Liver (tissue), 10 donors: ENCODE measurements at places on chromosomes 2 and 18. TPM values are rescaled to one million over a fixed set of nuclear protein-coding genes. Genes with fewer than 3 reads are reported as not detected.

DNA sequence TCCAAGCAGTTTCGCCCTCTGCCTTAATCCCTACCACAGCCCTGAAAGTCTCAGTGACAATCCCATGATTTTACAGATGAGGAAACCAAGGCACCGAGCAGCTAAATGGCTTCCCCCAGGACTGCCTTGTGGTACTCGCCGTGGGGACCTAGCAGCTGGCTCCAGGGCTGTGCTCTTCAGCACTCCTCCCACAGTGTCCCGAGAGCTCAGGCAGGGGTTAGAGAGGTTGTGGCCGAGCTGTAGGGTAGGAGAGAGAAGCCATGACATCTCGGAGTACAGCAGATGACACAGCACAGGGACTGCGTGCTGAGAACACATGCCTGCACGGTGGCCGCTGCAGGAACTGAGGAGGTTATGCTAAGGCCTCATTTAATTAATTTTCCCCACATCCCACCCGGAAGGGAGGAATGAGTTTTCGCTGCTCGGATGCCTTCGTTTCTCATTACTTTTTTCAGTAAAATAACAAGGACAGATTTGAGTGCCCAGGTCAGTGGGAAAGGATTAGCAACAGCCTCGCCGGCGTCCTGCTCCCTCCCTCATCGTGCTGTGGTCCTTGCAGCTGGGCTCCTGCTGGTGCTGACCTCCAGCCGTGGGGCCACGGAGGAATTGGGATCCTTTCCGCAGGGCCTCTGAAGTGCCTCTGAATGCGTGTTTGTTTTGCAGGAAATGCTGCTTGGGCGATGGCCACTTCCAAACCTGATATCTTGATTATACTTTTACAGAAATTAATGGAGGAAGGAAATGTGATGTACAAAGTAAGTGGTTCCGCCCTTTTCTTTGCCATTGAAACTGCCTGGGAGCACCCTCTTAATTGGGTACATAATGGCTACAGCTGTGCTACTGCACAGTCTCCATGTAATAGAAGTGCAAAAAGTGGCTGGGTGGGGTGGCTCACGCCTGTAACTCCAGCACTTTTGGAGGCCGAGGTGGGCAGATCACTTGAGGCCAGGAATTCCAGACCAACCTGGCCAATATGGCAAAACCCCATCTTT is 61.2 kb downstream of the WDSUB1 start:
- H3K4me1 ChIP-seq: no peaks in the 10 kb centered on the region
- H3K27me3 ChIP-seq: no peaks in the 10 kb centered on the region
- peaks cover 24% of the 10 kb centered on the region for H3K36me3 ChIP-seq

Gene NGEF
- 22.6 TPM for total RNA-seq

Gene TLX2
- total RNA-seq: not detected

- H3K27ac ChIP-seq: no peak overlapping the region
- no peaks in the 10 kb centered on the region for H3K27me3 ChIP-seq
- H3K4me1 ChIP-seq: no peaks in the 10 kb centered on the region
These were observed 109.1 kb downstream of the MCFD2 start for GRCh38 chr2:46806526-46806925.

GRCh38 chr2:199339891-199340605 is 117.7 kb downstream of the SATB2 start:
- H3K4me3 ChIP-seq: no peak overlapping the region
- no peaks in the 10 kb centered on the region for H3K27me3 ChIP-seq
- no peak for DNase-seq
- no peaks in the 10 kb centered on the region for H3K36me3 ChIP-seq
- H3K4me1 ChIP-seq: no peaks in the 10 kb centered on the region

DNA sequence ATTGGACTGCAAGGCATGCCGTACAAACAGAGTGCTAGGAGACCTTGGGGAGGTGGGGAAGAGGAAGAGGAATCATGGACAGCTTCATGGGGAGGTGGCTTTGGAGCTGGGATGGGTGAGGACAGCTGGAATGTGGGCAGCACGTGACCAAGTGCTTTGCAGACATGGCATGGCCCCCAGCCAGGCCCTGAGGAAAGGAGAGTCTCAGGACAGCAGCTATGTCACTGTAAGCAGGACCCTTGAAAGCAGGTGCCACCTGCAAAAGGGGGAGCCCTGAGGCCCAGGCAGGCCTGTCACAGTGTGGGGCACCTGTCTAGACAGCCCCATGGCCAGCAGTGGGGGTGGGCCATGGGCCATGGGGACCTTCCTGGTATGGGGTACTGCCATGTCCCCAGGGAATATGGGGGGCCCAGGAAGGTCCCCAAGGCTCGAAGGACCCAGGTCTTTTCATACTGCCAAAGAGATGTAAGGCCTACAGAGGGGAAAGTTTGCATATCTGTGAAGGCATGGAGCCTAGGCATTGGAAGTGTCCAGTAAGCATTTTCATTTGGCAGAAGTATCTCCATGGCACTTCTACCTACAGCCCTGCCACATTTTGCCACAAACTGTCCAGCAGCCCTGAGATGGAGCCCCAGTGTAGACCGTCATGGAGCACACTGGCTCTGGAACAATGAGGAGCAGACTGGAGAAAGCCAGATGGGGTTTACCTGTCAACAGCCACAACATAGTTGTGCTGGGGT is 9.9 kb downstream of the PAX8 start:
- H3K4me1 ChIP-seq: peaks cover 17% of the 10 kb centered on the region
- H3K4me3 ChIP-seq: no peak overlapping the region
- no peaks in the 10 kb centered on the region for H3K36me3 ChIP-seq
- DNase-seq: no peak

- H3K4me1 ChIP-seq: peaks cover 11% of the 10 kb centered on the region
- no peaks in the 10 kb centered on the region for H3K36me3 ChIP-seq
- H3K27me3 ChIP-seq: no peaks in the 10 kb centered on the region
- H3K4me3 ChIP-seq: no peak overlapping the region
These were observed 141.3 kb upstream of the ID2 start for GRCh38 chr2:8540552-8541055.

DNA sequence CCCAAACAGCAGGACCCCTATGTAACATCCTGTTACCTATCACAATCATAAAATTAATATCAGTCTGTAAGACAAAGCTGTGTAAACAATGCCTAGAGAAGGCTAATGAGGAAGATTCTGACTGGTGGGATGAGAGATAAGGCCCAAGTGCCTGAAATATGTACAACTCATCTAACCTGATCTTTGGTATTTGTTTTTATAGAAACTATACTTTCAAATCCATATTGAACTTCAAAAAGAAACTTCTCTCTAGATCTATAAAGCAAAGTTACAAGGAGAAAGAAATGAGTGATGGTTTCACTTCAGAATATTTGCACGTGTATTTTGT is 36.1 kb upstream of the ITGA4 start:
- no peak for DNase-seq
- H3K4me1 ChIP-seq: no peaks in the 10 kb centered on the region
- no peaks in the 10 kb centered on the region for H3K36me3 ChIP-seq
- no peak overlapping the region for H3K27ac ChIP-seq
- no peaks in the 10 kb centered on the region for H3K27me3 ChIP-seq
- H3K4me3 ChIP-seq: no peak overlapping the region

GRCh38 chr18:68865021-68865420 is 67.1 kb downstream of the CCDC102B start:
- H3K4me3 ChIP-seq: no peak overlapping the region
- no peaks in the 10 kb centered on the region for H3K27me3 ChIP-seq
- peak overlapping the region; percentile 74 for H3K27ac ChIP-seq
- DNase-seq: no peak

- no peaks in the 10 kb centered on the region for H3K36me3 ChIP-seq
- no peak for DNase-seq
- H3K27me3 ChIP-seq: no peaks in the 10 kb centered on the region
These were observed 23.2 kb downstream of the GPR39 start for GRCh38 chr2:132439703-132440398.

DNA sequence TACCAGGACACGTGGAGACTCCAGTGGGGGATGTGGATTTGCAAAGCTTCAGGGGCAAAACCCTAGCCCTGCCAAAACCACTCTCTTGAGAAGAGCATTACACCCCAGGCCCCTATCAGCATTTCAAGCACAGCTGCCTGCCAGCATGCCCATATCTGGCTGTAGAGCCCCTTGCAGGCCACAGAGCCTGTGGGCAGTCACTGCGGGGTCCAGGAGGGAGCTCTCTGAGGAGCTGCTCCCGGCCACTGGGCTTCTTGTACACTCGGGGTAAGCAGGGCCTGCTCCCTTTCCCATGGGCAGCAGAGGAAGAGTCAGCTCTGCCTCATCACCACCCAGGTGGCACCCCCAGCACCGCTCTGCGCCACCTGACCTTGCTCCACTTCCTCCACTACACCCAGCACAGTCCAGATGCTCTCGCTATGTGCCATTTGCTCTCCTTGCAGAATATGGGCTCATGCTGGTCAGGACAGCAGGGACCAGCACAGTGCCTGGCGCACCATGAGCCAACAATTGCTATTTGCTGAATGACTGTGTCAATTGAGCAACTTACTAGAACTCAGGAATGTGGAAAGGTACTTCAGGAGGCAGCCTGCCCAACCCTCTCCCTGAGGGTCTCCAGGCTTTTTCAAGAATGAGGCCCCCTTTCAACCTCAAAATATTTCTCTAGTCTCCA is 7.4 kb downstream of the CHST10 start:
- H3K36me3 ChIP-seq: no peaks in the 10 kb centered on the region
- DNase-seq: no peak
- H3K4me3 ChIP-seq: no peak overlapping the region
- H3K27me3 ChIP-seq: no peaks in the 10 kb centered on the region
- no peak overlapping the region for H3K27ac ChIP-seq

DNA sequence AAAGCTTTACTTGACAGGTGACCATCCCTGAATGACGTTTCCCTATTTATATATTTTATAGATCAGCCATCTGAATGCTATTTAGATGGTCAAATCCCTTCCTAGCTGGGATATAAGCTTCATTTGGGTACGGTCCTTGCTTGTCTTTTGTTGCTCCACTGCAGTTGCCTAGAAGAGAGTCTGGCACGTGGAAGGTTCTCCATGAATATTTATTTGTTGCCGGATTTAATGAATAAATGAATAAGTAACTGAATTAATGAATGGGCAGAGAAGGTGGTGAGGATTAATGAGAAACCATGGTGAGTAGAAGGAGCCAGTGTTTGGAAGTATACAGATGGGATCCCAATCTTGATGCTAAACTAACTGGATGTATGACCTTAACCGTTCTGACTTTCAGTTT is 222.1 kb downstream of the LPIN1 start:
- H3K4me1 ChIP-seq: no peaks in the 10 kb centered on the region
- H3K27me3 ChIP-seq: no peaks in the 10 kb centered on the region
- H3K27ac ChIP-seq: no peak overlapping the region

DNA sequence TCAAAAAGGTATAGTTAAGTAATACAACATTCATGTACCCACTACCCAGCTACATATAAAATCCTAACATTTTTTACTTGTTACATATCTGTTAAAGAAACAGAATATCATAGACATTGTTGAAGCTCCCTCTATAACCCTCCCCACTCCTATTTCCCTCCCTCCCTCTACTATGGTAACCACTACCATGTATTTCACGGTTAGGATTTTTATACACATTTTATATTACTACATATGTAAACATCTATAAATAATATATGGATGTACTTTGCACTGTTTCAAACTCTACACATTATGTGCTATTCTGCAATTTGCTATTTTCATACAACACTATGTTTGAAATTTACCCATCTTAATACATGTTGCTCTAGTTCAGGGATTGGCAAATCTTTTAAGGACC is 36.3 kb downstream of the THOC1 start:
- H3K27ac ChIP-seq: no peak overlapping the region
- peaks cover 2% of the 10 kb centered on the region for H3K36me3 ChIP-seq
- H3K4me3 ChIP-seq: no peak overlapping the region
- H3K27me3 ChIP-seq: no peaks in the 10 kb centered on the region

Gene GAL3ST2
- 0.23 TPM for total RNA-seq

DNA sequence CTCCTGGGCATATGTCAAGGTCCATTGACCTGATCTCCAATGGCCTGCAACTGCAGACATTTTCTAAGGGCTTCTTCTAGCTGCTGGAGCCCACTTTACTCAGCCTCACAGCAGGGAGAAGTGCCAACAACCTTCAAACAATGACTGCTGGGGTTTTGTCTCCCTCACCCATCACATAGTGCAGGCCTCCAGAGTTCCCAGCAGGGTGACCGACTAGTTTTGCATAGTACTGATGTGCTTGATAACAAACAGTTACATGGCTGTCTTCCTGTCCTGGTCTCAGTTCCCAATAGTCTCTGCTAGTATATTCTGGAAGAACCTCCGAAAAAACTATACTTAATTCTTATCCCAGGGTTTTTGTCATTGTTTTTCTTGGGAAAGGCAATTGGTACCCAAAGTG is 10.4 kb upstream of the NETO1 start:
- H3K4me1 ChIP-seq: no peaks in the 10 kb centered on the region
- no peak overlapping the region for H3K4me3 ChIP-seq
- no peak for DNase-seq
- H3K27me3 ChIP-seq: peaks cover 3% of the 10 kb centered on the region
- no peaks in the 10 kb centered on the region for H3K36me3 ChIP-seq
- no peak overlapping the region for H3K27ac ChIP-seq

Gene PRKD3
- 19.7 TPM for total RNA-seq

DNA sequence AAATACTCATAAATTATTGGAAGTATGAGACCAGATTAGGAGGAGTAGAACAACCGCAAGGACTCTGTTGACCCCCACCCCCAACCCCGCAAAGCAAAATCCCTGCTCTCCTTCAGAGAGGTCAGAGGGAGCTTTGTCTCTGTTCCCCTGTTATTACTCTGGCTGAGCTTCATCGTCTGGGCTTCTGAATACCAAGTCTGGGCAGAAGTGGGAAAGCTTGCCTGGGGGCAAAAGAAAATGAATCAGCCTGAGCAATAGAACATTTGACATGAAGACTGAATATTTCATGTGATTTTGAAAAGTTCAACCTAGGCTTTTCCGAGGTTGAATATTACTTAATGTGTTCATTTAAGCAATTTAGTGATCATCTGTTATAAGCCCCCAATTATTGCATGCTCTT is 114.6 kb upstream of the ARHGAP28 start:
- DNase-seq: no peak
- H3K27me3 ChIP-seq: no peaks in the 10 kb centered on the region
- no peak overlapping the region for H3K4me3 ChIP-seq
- no peak overlapping the region for H3K27ac ChIP-seq

- DNase-seq: no peak
- H3K27ac ChIP-seq: no peak overlapping the region
- no peaks in the 10 kb centered on the region for H3K4me1 ChIP-seq
- no peak overlapping the region for H3K4me3 ChIP-seq
- H3K36me3 ChIP-seq: no peaks in the 10 kb centered on the region
These were observed 58.5 kb upstream of the NFATC1 start for GRCh38 chr18:79337184-79337583.

DNA sequence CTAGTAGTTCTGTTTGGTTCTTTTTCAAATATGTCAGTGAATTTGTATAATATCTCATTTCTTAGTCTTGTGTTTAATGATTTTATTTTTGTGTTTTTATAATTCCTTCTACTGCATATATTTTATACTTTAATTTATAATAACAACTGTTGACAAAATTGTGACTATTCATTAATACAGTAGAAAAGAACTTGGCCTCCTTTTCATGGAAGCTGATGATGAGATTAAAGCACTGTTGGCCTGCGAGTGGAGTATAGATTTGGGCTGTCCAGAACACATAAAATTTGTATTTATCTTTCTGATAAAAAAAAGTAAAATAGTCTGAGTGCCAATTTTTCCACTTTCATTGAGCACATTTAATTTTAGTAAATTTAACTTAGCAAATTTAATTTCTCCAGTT is 12.1 kb downstream of the CFLAR start:
- peaks cover 44% of the 10 kb centered on the region for H3K4me1 ChIP-seq
- H3K4me3 ChIP-seq: no peak overlapping the region
- peaks cover 2% of the 10 kb centered on the region for H3K36me3 ChIP-seq
- no peak for DNase-seq
- no peaks in the 10 kb centered on the region for H3K27me3 ChIP-seq

GRCh38 chr2:121721926-121722325 is 14.7 kb downstream of the NIFK start:
- H3K4me1 ChIP-seq: no peaks in the 10 kb centered on the region
- no peak overlapping the region for H3K27ac ChIP-seq
- no peaks in the 10 kb centered on the region for H3K27me3 ChIP-seq
- H3K36me3 ChIP-seq: peaks cover 3% of the 10 kb centered on the region
- H3K4me3 ChIP-seq: no peak overlapping the region
